ENCODE measurements at places on chromosomes 16 and 17.

GRCh38 chr16:55912022-55912421, 36.8 kb upstream of the CES5A start:
- no peak for DNase-seq

- DNase-seq = no peak
These were observed 10.2 kb upstream of the SIAH1 start for GRCh38 chr16:48395375-48395774.

DNA sequence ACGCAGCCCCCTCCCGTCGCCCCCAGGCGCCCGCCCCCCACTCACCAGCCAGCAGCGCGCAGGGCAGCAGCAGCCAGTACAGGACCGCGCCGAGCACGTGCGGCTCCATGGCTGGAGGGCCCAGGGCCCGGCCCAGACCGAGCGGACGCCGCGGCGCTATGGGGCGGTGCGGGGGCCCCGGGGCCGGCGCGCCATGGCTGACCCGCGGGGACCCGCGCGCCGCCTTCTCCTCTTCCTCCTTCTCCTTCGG, 239 bp downstream of the PIEZO1 start:
- DNase-seq = no peak

GRCh38 chr16:58038219-58038641, 12.7 kb downstream of the MMP15 start:
- DNase-seq = no peak

DNA sequence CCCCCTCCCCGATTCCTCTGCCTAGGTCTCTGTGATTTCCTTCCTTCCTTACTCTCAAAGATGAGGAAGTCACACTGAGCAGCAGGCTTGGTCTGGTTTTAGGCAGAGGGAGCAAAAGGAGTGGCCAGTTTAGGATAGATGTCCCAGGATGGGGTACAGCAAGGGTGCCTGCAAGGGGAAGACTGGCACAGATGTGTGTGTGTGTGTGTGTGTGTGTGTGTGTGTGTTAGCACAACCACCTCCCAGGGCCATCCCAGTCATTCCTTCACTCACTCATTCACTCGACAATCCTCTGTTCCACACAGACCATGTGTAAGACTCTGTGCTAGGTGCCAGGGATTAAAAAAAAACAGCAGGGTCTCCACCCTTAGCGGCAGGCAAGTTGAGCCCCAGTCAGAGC, 35.9 kb downstream of the TMEM132E start:
- DNase-seq = no peak

DNA sequence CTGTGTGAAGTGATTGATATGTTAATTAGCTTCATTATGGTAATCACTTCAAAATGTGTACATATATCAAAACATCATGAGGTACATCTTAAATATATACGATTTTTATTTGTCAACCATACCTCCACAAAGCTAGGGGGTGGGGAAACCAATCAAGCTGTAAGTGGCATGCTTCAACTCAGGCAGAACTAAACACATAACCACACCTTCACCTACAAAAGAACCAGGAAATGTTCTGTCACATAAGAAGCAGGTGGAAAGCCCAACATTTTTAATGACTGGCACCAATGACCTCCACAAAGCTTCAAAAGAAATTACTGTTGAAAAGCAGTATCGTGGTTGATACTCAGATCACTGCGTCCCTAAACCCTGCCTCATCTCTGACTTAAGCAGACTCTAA, 867.7 kb upstream of the EEF2KMT start:
- no peak for DNase-seq

All from NCI-H446 treated with DMSO at 0.1 percent for 48 hours (cell line).